ENCODE measurements at places on chromosomes 4 and X. TPM values are rescaled to one million over a fixed set of nuclear protein-coding genes. Genes with fewer than 3 reads are reported as not detected.

The NWD2 gene
- total RNA-seq = 0.66 TPM

The MAGEA12 gene
- not detected for total RNA-seq

The IBSP gene
- not detected for total RNA-seq

GRCh38 chrX:76977452-76977851 lies 469.7 kb upstream of the FGF16 start:
- no peak overlapping the region for H3K4me3 ChIP-seq
- DNase-seq = no peak
- H3K27ac ChIP-seq = no peak overlapping the region
- H3K4me1 ChIP-seq = no peaks in the 10 kb centered on the region

DNA sequence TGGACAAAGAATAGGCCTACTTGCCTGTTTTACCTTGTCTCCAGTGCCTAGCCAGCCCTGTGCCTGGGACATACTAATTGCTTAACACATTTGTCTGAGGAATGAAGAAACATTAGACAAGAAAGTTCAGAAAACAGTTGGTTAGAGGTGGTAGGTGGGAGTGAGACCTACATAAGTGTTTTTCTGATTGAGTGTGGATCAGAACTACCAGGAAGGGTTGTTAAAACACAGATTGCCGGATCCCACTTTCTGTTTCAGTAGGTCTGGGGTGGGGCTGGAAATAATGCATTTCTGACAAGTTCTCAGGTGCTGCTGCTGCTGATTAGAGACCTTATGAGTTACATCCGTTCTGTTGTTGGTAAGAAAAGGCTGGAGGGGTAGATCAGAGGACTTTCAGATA lies 5.7 kb upstream of the JADE1 start:
- no peaks in the 10 kb centered on the region for H3K27me3 ChIP-seq
- no peak for DNase-seq
- H3K27ac ChIP-seq = no peak overlapping the region
- no peaks in the 10 kb centered on the region for H3K4me1 ChIP-seq
- no peak overlapping the region for H3K4me3 ChIP-seq

DNA sequence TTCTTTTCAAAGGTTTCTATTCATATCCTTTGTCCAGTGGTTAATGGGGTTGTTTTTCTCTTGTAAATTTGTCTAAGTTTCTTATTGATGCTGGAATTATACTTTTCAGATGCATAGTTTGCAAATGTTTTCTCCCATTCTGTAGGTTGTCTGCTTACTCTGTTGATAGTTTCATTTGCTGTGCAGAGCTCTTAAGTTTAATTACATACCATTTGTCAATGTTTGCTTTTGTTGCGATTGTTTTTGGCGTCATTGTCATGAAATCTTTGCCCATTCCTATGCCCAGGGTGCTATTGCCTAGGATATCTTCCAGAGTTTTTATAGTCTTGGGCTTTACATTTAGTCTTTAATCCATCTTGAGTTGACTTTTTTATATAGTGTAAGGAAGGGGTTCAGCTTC lies 21.2 kb upstream of the UGT8 start:
- no peaks in the 10 kb centered on the region for H3K27me3 ChIP-seq
- no peak overlapping the region for H3K4me3 ChIP-seq
- H3K36me3 ChIP-seq = no peaks in the 10 kb centered on the region
- DNase-seq = no peak
- H3K4me1 ChIP-seq = no peaks in the 10 kb centered on the region
- H3K27ac ChIP-seq = no peak overlapping the region

DNA sequence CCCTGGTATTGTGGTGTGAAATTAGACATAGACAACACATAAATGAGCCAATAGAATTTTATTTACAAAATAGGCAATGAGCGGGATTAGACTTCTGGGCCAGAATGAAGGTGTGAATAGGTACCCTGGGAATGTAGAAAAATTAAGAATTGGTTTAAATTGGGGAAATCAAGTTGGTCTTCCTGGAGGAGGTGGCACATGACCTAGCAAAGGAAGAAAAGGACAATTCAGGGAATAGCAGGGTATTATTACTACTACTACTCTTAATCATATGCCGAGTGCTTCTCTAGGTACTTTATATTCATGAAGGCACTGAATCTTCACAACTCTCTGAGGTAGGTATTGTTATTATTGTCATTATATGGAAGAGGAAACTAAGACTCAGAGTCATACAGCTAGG lies 202.1 kb downstream of the LHFPL1 start:
- H3K27ac ChIP-seq = no peak overlapping the region
- DNase-seq = no peak
- H3K4me3 ChIP-seq = no peak overlapping the region
- H3K4me1 ChIP-seq = no peaks in the 10 kb centered on the region

DNA sequence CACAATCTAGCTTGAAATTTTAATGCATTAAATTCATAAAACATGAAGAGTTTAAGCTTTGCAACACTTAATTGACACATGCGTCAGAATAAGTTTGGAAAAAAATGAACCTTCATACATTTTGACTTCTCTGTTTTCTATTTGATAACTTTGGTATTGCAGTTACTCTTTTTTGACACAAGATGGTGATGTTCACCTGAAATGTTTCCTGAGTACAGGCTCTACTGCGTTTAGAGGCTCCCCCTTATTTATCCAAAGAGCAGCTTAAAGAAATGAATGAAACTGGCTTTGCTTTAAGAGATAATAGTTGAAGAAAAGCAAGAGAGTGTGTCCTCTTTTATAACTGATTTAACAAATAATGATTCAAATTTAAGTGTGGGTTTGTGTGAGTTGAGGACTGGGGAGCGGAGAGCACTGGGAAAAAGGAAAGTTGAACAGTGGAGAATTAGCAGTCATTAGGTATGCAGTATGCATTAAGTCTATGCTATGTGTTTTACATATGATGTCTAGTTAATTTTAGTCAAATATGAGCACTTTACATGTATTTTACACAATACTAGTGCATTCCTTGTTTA lies 180.6 kb upstream of the NUDT6 start:
- no peak for DNase-seq
- no peak overlapping the region for H3K27ac ChIP-seq
- H3K4me1 ChIP-seq = no peaks in the 10 kb centered on the region
- no peaks in the 10 kb centered on the region for H3K36me3 ChIP-seq
- no peaks in the 10 kb centered on the region for H3K27me3 ChIP-seq

DNA sequence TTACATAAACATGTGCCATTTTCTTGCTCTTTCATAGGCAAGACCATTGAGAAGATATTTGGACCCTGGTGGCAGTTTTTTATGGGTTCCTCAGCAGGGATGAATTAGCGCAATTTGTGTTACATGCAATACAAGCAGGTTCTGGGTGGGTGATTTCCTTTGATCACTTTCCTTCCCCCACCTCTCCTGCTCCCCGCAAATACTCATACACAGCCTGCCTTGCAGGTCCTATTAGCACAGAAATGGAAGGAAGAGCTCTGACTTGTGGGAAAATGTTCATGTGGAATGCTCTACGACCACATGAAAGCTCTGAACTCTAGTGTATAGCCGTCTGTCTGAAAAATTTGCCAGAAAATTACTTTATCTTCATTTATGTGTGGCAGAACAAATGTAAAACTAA lies 361.0 kb upstream of the FAT1 start:
- H3K4me3 ChIP-seq = no peak overlapping the region
- no peaks in the 10 kb centered on the region for H3K27me3 ChIP-seq
- H3K27ac ChIP-seq = no peak overlapping the region
- H3K36me3 ChIP-seq = no peaks in the 10 kb centered on the region
- DNase-seq = no peak

DNA sequence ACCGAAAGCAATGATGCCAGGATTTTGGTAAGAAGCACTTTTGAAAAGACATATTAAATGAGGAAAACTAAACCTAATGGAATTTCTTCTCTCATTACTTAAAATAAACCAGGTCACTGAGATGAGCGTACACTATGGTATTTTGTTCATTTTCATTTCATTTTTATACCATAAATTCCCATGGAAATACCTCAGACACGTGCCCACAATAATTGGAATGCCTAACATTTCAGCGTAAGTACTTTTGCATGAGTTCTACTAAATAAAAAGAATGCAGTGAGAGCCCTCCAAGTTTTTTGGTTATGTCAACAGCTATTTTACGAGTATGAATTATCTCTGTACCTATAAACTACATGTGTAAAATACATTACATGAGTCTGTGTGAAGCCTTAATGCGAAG lies 3.2 kb downstream of the CAMK2D start:
- no peaks in the 10 kb centered on the region for H3K4me1 ChIP-seq
- no peaks in the 10 kb centered on the region for H3K36me3 ChIP-seq
- no peaks in the 10 kb centered on the region for H3K27me3 ChIP-seq
- no peak for DNase-seq
- no peak overlapping the region for H3K4me3 ChIP-seq

DNA sequence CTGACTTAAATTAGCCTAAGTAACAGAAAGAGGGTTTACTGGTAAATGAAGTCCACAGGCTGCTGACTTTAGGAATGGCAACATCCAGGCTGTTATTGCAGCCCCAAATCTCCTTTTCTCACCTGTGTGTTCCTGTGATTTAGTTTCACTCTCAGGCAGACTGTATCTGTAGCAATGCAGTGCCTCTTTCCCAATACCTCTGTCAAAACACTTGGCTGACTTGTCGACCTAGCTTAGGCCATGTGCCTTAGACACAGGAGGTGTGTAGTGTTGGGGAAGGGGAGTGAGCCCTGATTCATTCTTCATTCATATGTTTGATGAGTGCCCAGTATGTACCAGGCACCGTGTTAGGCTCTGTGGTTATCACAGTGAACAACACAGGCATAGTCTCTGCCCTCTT lies 46.9 kb downstream of the JADE3 start:
- no peaks in the 10 kb centered on the region for H3K4me1 ChIP-seq
- peaks cover 27% of the 10 kb centered on the region for H3K27me3 ChIP-seq
- no peak overlapping the region for H3K4me3 ChIP-seq
- no peaks in the 10 kb centered on the region for H3K36me3 ChIP-seq

DNA sequence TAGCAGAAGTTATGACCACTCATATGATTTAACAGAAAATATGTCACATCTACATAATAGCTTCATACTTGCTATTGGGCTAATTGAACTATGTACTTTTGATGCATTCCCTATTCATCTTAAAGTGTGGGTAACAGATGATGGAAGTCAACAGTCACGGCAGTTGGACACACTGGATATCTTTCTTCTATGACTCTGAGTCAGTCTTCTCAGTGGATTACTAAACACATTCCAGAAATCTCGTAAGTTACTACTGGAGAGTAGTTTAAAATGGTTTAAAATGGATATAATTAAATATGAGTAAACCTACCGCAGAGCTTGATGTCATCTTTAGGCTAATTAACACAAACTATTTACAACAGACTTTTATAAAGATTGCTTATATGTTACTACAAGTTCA lies 30.1 kb upstream of the CFAP299 start:
- H3K4me3 ChIP-seq = no peak overlapping the region
- H3K27ac ChIP-seq = no peak overlapping the region
- no peaks in the 10 kb centered on the region for H3K36me3 ChIP-seq
- H3K27me3 ChIP-seq = no peaks in the 10 kb centered on the region
- no peak for DNase-seq
- no peaks in the 10 kb centered on the region for H3K4me1 ChIP-seq

DNA sequence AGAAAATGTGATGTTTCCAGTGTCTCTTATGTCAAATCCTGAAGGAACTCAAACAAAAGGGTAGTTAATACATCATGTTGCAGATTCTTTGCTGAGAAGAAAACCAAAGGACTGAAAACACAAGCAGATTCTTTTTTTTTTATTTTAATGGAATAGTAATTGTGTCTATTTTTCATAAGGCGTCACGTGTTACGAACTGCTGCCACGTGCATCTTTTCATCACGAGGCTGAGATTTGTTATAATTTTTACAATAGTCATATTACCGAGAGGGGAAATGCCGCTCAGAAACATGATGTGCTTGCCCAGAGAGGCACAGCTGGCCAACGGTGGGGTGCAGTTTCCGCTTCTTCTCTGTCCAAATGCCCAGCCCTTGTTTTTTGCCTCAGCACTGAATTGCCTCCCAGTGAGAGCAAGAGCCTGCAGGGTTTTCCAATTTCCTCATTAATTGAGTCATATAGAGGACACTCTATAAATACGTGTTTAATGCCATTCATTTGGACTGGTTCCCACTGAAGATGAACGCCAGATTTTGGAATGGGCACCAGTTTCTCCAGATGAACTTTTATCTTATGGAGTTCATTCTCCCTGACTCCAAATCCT lies 225.3 kb downstream of the STK32B start:
- H3K4me1 ChIP-seq = no peaks in the 10 kb centered on the region
- no peak overlapping the region for H3K27ac ChIP-seq
- no peaks in the 10 kb centered on the region for H3K27me3 ChIP-seq
- H3K36me3 ChIP-seq = no peaks in the 10 kb centered on the region

DNA sequence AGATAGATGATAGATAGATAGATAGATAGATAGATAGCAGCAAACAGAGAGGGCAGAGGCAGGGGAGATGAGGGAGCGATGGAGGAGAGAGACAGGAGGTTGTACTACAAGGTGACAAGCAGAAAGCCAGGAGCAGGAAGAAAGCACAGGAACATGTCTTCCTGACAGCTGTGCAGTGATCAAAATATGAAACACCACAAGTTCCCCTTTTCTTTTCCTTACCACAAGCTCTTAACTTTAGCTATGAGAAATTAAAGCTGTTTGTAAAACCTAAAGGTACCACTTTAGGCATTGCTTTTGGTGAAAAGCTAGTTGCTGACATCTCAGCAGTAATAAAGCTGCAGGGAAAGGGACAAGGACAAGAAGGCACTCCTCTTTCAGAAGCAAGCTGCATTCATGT lies 9.1 kb upstream of the MAGED4B start:
- no peaks in the 10 kb centered on the region for H3K4me1 ChIP-seq
- H3K4me3 ChIP-seq = no peak overlapping the region
- no peaks in the 10 kb centered on the region for H3K27me3 ChIP-seq
- H3K36me3 ChIP-seq = no peaks in the 10 kb centered on the region
- no peak for DNase-seq
- H3K27ac ChIP-seq = no peak overlapping the region

DNA sequence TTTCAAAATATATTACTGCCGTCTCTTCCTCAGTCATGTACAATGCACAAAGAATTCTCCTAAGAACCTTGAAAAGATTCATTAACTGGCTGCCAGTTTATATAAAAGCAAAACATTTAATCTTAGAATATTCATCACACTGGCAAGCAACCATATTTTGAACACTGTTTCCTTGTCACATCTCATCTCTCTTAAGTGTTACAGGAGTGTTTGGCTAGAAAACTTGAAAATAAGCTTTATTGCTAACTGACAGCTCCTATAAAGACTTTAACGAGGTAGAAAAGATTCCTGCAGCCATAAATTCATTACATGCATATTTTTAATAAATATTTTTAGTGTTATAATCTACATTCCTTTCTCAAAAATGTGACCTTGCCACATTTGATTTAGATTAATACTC lies 149.6 kb downstream of the AFAP1 start:
- no peaks in the 10 kb centered on the region for H3K36me3 ChIP-seq
- H3K27ac ChIP-seq = no peak overlapping the region
- DNase-seq = no peak
- no peak overlapping the region for H3K4me3 ChIP-seq
- no peaks in the 10 kb centered on the region for H3K27me3 ChIP-seq
- no peaks in the 10 kb centered on the region for H3K4me1 ChIP-seq

- H3K4me3 ChIP-seq = no peak overlapping the region
- no peak for DNase-seq
- no peaks in the 10 kb centered on the region for H3K27me3 ChIP-seq
These were observed 390.7 kb upstream of the ADGRL3 start for GRCh38 chr4:60809486-60809800.

- H3K4me1 ChIP-seq = no peaks in the 10 kb centered on the region
- H3K4me3 ChIP-seq = peak within 1 kb of the TSS; percentile 52
- DNase-seq = no peak
- H3K27me3 ChIP-seq = no peaks in the 10 kb centered on the region
These were observed at the start of gene ADGRG2 for GRCh38 chrX:19121898-19122640. Gene ADGRG2 (minus strand): TSS chrX:19122468. CDS start chrX:19068834, 53,634 bp downstream.

Measured in breast epithelium (tissue), 4 donors.